RWPE1 (cell line): ENCODE measurements at places on chromosomes 3 and 15.
A peak's percentile ranks its signal among the peaks of the same experiment; 100 is the strongest.

GRCh38 chr15:32828507-32829186 is 110.8 kb downstream of the GREM1 start:
- DNase-seq: peak; percentile 14

GRCh38 chr3:131705558-131706051 is 202.8 kb upstream of the MRPL3 start:
- DNase-seq: no peak

DNA sequence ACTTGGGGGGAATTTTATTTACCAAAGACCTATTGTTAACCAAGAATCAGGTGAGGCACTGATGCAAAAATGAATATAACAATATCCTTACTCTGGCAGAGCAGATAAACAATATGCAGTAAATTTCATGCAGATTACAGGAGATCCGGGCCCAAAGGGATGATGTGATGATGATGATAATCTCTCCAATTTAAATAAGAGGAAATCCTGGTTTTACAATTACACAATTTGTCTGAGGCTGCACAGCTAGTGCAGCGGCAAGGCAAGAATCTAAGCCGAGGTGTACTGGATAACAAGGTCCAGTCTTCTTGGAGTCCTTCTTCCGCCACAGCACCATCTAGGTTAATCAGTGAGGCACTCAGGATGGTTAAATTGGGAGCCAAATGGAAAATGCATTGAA is 2.4 kb upstream of the MESD start:
- DNase-seq: no peak

GRCh38 chr15:58282060-58282708 is 144.0 kb downstream of the AQP9 start:
- no peak for DNase-seq

DNA sequence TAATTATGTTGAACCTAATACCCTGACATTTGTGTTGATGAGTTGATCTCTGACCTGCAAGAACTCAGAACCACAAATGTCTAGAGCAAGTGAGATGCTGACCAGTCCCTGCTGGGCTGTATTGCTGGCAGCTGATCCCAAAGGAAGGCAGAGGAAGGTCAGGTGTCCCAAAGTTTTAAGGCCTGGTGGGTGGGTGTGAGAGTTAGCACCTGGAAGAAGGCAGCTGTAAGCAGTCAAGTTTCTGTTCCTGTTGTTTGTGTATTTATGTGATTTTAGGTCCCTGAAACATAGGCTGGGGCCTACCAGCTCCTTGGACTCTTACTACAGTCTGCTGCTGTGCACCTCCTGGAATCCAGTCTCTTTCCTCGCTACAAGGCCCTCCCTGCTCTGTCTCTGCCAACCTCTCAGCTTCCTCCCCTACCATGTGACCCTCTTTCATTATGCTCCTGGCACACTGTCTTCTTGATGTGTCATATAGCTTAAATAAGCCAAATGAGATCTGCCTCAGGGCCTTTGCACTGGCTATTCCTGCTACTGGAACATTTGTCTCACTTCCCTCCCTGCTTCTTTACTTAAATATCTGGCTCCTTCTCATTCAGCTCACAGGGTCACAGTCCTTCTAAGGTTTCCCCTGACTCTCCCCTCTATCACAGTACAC is 31.0 kb upstream of the ATOSA start:
- no peak for DNase-seq

DNA sequence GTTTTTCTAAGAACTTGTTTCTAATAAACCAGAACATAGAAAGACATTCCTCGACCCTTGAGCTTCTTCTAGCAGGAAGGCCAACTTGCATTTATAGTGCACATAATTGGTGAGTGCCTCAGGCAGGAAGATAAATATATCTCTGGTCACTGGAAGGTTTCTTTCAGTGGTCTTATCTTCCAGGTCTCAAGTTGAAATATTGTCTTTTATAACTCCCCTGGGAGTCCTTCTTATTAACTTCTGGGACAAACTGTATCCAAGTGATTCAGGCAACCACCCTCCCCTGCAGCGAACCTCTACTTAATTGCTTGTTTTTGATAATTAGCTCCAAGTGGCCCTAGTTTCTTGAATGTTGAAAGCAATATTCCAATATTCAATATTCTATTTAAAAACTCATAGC is 346.8 kb upstream of the GOLIM4 start:
- DNase-seq: no peak

- no peak for DNase-seq
Measured at GRCh38 chr3:155231792-155232191, 61.7 kb downstream of the STRIT1 start.

DNA sequence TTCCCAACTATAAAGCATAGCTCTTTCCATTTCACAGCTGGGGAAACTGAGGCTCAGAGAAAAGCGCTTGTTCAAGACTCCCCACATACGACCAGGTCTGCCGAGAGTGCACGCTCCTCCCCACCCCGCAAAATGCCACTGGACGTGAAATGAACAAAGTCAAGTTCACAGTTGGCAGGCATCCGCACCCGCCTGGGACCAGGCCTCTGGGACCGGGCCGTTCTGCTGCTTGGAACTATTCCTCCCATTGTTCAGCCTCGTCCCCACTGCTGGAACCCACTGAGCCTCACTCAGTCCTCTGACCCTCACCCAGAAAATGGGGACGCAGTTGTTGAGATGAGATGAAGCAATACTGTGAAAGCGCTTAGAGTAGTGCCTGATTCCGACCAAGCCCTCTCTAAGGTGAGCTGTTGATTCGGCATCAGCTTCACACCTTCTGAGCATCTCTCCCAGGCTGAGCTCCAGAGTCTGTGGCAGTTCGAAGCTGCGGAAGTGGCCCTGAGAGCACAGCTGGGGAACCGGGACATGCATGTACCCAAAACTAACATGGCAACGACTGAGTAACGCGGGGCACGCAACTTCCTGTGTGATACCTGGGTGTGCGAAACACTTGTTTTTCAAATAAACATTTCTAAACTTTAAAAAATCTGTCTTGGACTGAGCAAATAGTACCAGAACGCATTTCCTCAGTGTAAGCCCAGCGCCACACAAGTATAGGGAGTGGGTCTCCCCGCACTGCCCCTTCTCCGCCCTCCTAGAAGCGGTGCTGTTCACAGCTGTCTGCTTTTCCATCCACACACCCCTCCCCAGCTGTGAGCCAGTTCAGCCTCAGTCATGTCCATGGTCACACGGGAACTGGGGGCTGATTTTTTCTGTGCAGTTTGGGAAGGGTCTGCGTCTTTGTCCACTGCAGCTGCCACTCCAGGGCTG is 93.4 kb downstream of the CHSY1 start:
- DNase-seq: no peak
